ENCODE measurements at places on chromosomes 1 and 21.

- DNase-seq: no peak
Observed at GRCh38 chr21:45442276-45442675, 37.3 kb downstream of the COL18A1 start.

GRCh38 chr21:15706696-15707095, 23.1 kb upstream of the USP25 start:
- no peak for DNase-seq

GRCh38 chr1:23597635-23598388, 38.5 kb upstream of the ID3 start:
- DNase-seq: no peak

DNA sequence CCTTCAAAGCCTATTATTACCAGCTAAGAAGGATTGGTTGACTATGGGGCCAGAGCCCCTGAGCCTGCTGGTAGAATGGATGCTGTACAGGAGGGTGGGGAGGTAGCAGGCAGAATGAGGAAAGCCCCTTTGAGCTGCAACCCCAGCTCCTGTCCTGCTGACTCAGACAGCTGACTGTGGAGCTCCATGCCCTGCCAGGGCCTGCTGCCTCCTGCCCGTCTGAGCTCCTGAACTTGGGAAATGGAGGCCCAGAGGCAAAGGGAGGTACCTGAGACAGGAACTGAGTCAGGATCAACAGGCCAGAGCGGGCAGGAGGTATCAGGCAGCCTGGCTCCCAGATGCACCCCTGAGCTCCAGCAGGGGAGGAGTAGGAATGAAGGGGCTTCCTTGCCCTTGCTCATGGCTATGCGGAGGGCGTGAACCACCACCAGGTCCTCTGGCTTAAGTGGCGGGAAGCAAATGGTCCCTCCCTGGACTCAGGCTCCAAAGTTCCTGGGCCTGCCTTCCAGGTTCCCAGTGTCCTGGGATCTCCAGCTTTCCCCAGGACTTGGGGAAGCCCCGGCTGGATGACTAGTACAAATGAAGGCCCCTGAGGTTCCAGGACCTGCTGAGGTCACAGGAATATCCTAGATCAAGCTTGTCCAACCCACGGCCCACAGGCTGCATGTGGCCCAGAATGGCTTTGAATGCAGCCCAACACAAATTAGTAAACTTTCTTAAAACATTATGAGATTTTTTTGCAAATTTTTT, 3.9 kb upstream of the SFN start:
- no peak for DNase-seq

DNA sequence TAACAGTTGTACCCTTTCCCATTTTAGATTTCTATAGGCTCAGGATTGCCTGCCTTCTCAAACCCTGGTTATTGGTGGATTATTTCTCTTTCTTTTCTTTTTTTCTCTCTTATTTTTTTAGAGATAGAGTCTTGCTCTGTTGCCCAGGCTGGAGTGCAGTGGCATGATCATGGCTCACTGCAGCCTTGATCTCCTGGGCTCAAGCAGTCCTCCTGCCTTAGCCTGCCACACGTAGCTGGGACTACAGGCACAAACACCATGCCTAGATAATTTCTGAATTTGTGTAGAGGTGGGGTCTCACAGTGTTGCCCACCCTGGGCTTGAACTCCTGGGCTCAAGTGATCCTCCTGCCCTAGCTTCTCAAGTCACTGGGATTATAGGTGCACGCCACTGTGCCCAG, 58.8 kb downstream of the UCK2 start:
- no peak for DNase-seq

DNA sequence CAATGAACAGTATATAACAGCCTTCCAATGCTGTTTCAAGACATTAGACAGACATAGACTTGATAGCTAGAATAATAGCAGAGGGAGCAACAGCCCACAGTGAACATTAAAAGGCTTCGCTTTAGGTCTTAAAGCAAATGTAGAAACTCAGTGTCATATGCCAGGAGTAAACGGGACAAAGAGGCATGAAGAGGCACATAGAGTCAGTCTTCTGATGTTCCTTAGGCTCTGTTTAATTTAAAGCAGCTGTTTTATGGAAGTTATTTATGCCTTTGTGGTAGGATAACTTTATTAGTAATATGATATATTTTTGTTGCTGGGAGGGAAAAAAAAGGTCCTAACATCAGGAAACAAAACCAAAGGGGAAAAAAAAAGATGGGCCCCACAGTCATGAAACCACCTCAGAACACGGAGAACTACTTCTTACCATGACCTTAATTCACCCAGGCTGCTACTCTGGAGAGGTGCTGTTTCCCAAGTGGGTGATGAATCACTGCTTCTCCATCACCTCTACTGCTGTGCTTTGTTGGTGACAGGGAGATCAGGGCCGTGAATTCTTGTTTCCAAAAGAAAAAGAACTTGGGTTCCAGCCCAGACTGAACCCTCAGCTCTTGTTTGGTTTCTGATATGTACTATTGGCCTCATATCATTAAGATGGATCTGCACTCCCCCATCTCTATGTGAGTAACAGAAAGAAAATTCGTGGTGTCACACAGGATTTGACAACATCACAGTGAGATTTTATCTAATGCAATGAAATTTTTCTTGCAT, 616.9 kb downstream of the KIF26B start:
- no peak for DNase-seq

Measured in stimulated activated CD4-positive, alpha-beta T cell treated with anti-CD3 and anti-CD28 coated beads, Interleukin-15, amount 100 ng/mL, for 1 hour (primary cell).